Stimulated activated CD8-positive, alpha-beta memory T cell treated with anti-CD3 and anti-CD28 coated beads, Interleukin-2, amount 100 ng/mL, for 48 hours (primary cell): ENCODE measurements at places on chromosomes 13 and 19.

DNA sequence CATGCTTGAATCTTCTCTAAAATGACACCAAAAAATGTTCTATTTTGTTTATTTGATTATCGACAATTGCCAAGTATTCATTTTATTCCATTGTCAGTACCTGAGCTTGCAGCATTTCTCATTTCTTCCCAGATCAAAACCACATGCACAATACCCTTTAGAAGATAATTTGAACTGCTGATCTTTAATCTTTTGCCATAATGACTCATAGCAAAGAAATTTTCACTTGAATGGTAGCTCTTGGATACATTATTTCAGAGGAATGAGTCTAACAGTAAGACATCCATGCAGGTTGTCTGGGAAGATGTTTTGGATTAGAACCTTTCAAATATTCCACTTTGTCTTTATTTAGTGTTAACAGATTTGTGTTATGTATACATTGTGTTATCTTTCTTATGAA is 42.0 kb upstream of the RXFP2 start:
- DNase-seq: no peak

- no peak for DNase-seq
Measured at GRCh38 chr19:20028611-20029010, 10.7 kb downstream of the ZNF682 start.

GRCh38 chr13:77878190-77878589 is 40.4 kb downstream of the EDNRB start:
- no peak for DNase-seq

GRCh38 chr13:59425211-59425741 is 738.5 kb downstream of the DIAPH3 start:
- DNase-seq: no peak

- DNase-seq: no peak
Measured at GRCh38 chr13:71378961-71379905, 487.8 kb downstream of the DACH1 start.

DNA sequence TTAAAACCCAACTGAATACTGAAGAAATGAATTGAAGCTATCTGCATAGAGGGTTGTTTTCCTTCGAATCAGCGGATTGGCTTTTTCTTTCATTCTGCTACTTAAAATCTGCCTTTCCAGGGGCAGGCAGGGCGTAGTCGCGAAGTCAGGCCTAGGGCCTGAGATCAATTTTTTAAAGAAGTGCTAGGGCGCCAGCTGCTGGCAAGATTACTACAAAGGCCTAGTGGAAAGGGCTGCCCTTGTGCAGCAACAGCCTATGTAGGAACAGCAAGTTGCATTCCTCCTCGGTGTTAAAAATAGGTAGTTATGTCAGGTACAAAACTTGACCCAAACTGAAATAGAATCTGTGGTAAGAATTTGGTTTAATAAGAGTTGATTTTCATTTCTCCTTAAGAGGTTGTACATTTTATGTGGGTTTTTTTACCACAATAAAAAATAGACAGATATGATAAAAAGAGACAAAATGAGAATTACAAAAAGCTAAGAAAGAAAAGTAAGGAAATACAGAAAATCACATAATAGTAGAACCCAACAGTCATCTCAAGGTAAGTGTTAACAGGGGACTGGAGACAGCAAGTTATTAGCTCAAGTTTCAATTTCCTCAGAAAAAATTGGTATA is 9.5 kb upstream of the URAD start:
- no peak for DNase-seq

DNA sequence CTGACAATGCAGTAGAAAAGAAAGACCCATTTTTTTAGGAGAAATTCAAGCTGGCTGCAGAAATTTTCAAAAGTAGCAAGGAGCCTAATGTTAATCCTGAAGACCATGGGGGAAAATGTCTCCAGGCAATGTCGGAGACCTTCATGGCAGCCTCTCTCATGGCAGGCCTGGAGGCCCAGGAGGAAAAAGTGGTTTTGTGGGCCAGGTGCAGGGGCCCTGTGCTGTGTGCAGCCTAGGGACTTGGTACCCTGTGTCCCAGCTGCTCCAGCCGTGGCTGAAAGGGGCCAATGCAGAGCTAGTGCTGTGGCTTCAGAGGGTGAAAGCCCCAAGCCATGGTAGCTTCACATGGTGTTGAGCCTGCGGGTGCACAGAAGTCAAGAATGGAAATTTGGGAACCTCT is 4.1 kb downstream of the ALG11 start:
- DNase-seq: no peak

DNA sequence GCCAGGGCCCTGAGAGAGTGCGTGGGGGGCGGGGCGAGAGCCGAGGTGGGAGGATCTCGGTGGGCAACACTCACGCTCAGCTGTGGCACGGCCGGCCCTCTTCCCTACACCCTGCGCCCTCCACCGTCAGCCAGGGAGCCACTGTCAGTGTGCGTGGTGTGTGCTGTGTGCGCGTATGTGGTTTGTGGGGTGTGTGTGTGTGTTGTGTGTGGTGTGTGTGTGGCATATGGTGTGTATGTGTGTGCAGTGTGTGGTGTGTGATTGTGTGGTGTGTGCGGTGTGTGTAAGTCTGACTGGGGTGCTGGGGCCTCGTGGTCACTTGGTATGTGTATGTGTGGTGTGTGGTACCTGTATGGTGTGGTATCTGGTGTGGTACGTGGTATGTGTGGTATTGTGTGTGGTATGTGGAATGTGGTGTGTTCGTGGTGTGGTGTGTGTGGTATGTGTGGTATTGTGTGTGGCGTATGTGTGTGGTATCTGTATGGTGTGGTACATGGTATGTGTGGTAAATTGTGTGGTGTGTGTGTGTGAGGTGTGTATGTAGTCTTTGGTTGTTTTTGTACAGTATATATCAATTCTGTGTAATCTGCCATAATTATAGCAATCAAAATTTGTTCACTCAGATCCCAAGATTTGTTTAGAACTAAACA is 5.1 kb downstream of the GRK1 start:
- no peak for DNase-seq

- no peak for DNase-seq
Measured at GRCh38 chr13:31131470-31131961, 30.2 kb downstream of the HSPH1 start.

DNA sequence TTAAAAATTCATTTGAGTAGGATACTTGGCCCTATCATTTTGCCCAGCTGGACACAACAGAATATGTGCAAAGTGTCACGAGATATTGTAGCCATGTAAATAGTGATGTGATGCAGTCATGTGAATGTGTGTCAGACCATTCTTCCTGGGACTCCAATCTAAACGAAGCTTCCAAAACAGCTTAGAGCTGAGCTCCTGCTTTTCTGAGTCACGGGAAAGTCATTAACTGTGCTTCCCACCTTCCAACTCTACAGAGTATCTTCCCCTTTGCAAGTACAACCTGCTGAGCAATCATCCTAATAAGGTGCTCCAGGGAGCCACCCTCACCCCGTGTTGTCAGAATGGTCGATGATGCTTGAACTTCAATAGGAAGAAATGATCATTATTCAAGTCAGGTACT is 294.7 kb downstream of the MYO16 start:
- no peak for DNase-seq

DNA sequence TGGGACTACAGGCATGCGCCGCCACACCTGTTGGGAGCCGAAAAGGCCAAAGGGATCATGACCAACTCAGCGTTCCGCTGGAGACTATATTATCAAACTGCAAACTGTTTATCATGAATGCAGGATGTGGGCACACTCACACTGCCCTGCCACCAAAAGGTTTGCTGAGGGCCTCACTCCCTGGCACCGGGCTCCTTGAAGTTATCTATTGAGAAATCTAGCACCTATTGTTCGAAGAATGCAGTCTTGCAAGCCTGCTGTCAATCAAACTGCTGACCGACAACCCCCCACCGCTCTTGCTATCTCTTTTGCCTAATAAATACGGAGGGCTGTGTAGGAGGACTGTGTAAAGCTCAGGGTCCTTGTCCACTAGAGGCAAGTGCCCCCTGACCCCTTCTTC is 5.2 kb upstream of the ZNF836 start:
- DNase-seq: no peak

DNA sequence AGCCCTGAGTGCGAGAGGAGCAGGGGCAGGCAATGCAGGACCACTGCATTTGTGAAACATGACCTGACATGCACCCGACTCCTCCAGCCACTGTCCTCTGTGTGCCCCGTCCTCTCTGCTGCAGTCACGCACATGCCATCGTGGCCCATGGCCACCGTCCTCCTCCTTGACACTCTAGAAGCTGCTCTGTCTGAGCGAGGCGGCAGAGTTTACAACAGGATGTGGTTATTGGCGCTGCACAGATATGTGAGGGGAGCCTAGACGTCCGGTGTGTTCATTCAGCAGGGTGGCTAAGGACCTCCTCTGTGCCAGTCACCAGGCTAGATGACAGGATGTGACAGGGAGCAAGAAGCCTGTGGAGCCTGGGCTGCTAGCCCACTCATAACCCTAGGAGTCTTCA is 277.8 kb downstream of the FOXO1 start:
- DNase-seq: peak; percentile 53

DNA sequence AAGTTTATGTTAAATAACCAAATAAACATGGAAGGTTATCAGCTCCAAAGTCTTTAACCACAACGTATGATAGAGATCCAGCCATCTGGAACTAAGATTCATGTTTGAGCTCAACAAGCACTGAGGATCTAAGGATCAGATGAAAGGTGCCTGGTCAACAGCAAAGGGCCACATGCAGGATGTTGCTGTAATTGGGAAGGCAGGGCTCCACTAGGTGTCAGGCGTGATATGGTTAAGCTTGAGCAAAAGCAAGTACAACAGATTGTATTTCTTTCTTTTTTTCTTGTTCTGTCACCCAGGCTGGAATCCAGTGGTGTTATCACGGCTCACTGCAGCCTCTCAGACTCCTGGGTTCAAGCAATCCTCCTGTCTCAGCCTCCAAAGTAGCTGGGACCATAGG is 12.0 kb downstream of the EBPL start:
- DNase-seq: no peak

DNA sequence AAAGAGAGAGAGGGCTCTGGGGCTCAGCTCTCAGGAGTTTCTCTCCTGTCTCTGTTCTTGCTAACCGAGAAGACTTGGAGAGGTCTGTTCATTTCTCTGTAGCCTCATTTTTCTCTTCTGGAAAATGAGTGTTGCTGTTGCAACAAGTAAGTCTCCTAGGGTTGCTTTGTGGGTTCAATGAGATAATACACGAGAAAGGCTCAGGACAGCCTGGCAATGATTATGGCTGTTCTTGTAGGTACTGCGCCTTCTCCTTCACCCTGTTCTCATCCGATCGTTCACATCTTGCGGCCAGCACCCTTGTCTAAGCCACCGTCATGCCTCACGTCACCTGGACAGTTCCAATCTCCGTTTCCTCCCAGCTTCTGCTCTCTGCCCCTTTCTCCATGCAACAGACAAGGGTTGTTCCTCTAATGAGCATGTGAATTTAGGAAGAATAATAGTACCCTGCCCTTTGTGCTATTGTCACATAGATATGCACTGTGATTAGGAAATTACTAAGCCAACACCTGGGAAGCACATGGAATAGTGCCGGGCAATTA is 4.2 kb downstream of the C5AR1 start:
- no peak for DNase-seq

DNA sequence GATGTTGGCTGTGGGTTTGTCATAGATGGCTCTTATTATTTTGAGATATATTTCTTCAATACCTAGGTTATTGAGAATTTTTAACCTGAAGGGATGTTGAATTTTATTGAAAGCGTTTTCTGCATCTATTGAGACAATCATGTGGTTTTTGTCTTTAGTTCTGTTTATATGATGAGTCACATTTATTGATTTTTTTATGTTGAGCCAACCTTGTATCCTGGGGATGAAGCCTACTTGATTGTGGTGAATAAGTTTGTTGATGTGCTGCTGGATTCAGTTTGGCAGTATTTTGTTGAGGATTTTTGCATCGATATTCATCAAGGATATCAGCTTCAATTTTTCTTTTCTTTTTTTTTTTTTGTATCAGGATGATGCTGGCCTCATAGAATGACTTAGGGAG is 29.4 kb downstream of the NBEA start:
- DNase-seq: no peak

GRCh38 chr13:42424182-42424581 is 149.8 kb upstream of the TNFSF11 start:
- no peak for DNase-seq

DNA sequence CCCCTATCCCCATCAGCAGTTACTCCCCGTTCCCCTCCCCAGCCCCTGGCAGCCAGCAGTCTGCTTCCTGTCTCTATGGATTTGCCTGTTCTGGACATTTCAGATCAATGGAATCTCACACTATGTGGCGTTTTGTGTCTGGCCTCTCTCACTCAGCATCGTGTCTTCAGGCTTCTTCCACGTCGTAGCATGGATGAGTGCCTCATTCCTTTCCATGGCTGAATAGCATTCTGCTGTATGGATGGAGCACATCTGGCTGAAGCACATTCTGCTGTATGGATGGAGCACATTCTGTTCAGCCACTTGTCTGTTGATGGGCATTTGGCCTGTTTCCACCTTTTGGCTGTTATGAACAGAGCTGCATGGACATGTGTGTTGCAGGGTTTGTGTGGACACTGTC is 29.5 kb downstream of the CRTC1 start:
- DNase-seq: no peak

DNA sequence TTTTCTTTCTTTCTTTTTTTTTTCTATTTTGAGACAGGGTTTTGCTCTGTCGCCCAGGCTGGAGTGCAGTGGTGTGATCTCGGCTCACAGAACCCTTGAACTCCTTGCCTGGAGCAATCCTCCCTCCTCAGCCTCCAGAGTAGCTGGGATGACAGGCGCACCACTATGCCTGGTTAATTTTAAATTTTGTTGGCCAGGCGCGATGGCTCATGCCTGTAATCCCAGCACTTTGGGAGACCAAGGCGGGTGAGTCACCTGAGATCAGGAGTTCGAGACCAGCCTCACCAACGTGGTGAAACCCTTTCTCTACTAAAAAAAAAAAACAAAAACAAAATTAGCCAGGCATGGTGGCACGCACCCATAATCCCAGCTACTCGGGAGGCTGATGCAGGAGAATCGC is 8.7 kb upstream of the SBNO2 start:
- no peak for DNase-seq

GRCh38 chr13:24232037-24232436 is 71.5 kb downstream of the SPATA13 start:
- no peak for DNase-seq

DNA sequence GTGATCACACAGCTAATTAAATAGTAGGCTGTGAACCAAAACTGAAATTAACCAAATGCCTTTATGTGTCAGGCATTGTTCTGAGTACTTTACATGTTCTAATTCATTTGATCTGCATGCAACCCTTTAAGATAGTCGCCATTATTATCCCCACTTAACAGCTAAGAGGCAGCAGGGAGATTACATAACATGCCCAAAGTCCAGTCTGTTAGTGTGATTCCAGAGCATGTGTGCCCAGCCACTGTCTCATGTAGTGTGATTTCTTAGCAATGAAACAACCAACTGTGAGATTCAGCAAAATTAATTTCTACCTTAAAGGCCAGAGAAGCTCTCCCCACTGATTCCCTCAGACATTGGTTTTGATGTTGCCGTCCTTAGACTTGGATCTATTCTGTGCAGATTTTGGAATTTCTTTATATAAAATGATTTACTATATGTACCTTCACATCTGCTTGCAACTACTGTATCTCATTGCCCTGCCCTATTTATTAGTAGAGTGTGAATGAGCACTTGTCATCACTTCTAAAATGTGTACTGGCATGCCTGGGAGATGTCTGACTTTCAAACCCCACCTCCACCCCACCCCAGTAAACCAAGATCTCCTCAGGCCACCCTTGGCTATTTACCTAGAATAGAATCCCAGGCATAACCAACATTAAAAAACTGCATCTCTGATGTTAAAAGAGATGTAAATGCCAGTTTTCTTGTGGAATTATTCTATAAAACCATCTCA is 41.2 kb downstream of the POLR1D start:
- no peak for DNase-seq

- DNase-seq: no peak
Measured at GRCh38 chr13:100645382-100645781, 29.2 kb downstream of the TMTC4 start.
